Stimulated activated CD4-positive, alpha-beta T cell treated with anti-CD3 and anti-CD28 coated beads, Interleukin-12 subunit alpha, Interleukin-12 subunit beta, amount 100 ng/mL, for 24 hours (primary cell): ENCODE measurements at places on chromosomes 7 and 10.

- no peak for DNase-seq
Measured at GRCh38 chr7:116271963-116272886, 61.9 kb downstream of the TES start.

GRCh38 chr10:124032087-124032935 lies 61.1 kb downstream of the CHST15 start:
- DNase-seq = no peak

- DNase-seq = no peak
Measured at GRCh38 chr7:112573302-112574039, 92.7 kb downstream of the LSMEM1 start.

- no peak for DNase-seq
Measured at GRCh38 chr7:118418433-118418832, 193.9 kb downstream of the ANKRD7 start.

DNA sequence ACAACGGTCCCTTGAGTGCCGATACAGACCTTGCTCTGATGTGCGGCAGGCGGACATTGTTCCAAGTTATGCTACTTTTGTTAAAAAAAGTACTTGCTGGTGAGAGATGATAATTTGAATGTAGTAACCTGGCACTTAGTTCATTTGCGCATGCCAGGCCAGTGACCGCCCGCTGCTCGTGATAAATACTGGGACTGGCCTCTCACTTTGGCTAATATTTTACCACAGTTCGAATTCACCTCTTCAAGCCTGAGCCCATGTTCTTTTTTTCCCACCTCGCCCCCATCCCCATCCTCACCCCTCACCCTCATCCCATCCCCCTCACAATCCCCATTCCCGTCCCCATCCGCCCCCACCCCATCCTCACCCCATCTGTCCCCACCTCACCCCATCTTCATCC lies 126.4 kb downstream of the DNAJB6 start:
- DNase-seq = no peak

DNA sequence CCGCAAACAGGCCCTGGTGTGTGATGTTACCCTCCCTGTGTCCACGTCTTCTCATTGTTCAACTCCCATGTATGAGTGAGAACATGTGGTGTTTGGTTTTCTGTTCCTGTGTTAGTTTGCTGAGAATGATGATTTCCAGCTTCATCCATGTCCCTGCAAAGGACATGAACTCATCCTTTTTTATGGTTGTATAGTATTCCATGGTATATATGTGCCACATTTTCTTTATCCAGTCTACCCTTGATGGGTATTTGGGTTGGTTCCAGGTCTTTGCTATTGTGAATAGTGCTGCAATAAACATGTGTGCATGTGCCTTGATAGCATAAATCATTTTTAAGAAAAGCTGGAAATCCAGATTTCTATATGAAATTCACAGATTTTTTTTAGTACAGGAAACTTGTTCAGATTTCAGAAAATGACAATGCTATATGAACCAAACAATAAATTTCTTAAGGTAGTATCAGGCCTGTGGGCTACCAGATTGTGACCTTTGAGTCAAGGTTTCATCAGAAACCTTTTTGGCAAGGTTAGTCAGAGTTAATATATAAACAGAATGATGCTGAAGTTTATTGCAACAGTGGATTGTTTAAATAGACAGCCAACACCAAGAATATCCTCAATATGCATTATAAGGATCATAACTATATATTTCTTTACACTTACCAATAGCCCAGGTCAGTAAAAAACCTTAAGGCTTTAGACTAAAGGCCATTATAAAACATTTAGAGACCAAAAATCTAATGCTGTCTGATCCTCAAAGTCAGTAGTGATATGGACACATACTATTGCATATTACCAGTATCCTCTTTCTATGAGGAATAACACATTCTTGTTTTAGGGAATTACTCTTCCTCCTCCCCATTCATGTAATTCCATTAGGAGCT lies 68.7 kb upstream of the PAPSS2 start:
- no peak for DNase-seq

DNA sequence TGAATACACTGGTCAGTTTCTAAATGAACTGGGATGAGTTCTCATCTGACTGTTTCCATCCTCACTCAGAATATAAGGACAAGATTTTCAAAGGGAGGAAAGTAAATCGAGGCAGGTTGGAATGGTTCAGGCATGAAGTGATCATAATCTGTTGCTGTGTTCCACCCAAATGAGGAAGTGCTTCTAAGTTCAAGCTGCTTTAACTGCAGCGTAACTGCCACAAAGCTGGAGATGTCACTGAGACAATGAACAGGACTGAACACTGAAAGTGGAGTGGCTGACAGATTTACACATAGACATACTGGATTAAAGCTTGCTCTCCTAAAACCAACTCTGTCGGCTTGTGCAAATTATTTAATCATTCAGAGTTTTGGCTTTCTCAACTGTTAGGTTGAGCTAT lies 66.6 kb downstream of the GPR37 start:
- DNase-seq = no peak

DNA sequence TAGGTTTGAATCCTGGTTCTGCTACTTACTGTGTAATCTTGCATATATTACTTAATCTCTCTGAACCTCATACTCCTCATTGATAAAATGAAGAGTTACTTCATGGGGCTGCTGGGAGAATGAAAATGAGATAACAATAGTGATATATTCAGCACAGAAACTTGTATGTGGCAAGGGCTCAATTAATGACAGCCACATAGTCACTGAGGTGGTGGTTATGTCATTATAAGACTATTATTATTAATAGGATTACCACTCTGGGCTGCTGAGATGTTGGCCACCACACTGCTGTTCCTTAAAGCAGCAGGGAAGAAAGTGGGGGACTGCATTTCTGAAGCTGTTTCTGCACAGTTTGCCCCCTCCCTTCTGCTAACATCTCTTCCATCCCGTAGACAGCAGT lies 100.4 kb upstream of the PDLIM1 start:
- DNase-seq = no peak

DNA sequence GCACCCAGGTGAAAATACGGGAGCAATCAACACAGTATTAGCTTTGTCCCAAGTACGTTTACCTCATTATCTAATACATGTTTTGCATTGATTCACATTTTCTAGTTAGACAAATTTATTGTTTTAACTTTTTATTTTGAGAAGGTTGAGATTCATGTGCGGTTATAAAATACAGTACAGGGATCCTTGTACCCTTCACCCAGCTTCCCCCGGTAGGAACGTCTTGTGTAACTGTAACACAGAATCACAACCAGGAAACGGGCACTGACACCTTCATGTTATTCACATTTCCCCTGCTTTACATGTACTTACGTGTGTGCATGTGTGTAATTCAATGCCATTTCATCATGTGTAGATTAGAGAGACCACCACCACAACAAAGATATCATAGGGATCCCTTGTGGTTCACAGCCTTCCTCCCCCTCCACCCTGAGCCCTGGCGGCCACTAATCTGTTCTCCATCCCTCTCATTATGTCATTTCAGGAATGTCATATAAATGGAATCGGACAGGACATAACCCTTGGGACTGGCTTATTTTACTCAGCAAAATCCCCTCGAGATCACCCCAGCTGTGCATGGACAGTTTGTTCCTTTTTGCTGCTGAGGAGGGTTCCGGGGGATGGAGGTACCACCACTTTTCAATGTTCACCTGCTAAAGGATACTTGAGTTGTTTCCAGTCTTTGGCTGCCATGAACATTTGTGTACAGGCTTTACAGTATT lies 46.5 kb upstream of the C10orf71 start:
- no peak for DNase-seq

DNA sequence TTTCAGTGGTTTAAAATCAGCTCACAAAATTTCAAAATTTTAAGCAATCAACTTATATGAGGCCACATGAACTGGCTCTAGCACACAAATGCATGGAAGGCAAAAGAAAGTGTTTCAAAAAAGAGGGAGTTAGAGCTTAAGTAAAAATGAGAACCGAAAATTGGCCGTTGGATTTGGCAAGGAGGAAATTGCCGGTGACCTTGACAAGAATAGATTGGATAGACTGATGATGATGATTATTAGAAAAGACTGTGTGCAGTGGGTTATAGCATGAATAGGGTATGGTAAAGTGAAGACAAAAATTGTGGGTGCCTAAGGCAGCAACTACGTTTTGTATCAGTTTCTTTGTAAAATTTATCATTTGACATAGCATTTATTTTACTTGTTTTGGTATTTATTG lies 175.7 kb downstream of the SEMA3D start:
- no peak for DNase-seq

DNA sequence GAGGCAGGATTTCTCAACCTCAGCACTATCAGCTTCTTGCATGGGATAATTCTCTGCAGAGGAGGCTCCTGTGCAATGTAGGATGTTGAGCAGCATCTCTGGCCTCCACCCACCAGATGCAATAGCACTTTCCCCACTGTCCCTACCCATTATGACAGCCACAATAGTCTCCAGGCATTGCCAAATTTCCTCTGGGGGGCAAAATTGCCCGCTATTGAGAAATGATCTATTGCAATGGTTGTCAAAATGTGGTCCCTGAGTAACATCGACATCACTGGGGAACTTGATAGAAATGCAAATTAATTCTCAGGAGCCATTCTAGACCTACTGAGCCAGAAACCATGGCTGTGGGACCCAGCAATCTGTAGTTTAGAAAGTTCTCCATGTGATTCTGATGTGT lies 7.0 kb downstream of the KCNK18 start:
- DNase-seq = no peak

DNA sequence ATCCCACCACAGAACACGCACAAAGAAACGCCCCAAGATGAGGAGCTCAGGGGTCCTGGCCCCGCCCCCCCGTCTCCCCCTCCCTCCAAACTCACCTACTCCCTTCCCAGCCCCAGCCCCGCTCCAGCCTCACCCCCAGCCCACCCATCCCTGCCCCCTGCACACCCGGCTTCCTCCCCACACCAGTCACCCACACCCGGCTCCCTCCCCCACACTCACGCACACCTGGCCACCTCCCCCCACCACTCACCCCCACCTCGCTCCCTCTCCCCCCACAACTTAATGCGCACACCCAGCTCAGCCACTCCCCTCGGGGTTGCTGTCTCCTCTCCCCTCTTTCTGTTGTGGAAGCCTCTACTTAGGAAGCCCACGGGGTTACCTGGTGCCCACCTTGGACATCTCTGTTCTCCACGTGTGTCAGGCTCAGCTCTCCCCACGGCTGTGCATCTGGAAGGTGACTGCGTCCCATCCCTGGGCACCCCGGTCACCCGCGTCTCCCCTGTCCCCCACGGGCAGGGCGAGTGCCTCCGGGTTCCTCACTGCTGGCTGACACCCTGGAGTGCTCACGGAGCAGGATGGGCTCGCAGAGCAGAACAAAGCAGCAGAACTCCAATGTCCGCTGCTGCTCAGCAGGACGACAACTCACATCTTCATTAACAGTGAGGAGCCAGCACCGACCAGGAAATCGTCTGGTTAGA lies 166.8 kb downstream of the USP6NL start:
- no peak for DNase-seq

DNA sequence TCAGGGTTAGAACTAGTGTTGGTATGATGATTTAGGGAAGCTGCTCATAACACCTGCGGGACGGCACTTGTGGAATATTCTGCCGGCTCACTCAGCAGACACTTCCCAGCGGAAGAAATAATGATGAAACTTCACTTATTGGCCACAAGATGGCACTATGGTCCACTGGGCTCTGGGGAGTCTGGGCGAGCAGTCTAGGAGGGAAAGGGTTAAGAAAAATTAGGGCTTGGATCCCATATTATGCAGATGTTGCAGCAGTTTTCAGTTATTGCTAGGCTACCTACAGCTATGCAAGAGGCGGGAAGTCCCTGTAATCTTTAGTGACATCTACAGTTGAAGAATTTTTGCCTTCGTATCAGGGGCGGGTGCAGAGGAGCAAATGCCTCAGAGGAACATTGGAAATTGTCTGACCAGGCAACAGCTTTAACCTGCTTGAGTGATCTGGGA lies 238.7 kb upstream of the PRSS58 start:
- DNase-seq = no peak

GRCh38 chr7:7018290-7018689 lies 164.1 kb upstream of the C1GALT1 start:
- DNase-seq = no peak

DNA sequence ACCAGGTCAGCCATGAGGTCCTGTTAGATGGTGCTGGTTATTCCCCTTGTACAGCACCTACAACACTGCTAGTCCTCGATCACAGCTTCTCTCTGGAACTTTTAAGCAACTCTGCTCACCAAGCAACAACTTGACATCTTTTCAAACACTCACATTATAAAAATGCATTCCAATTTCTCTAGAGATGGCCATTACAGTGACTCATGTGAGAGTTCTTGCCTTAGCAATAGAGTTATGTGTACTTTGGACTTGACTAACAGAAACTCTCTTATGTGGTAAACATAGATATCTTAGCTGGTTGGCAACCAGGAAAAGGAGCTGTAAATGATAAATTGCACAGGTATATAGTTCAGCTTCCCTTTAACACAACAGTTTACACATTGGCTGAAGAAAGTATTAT lies 122.2 kb downstream of the PDE1C start:
- DNase-seq = no peak

- DNase-seq = no peak
Measured at GRCh38 chr10:117536866-117537435, 5.6 kb upstream of the EMX2 start.

DNA sequence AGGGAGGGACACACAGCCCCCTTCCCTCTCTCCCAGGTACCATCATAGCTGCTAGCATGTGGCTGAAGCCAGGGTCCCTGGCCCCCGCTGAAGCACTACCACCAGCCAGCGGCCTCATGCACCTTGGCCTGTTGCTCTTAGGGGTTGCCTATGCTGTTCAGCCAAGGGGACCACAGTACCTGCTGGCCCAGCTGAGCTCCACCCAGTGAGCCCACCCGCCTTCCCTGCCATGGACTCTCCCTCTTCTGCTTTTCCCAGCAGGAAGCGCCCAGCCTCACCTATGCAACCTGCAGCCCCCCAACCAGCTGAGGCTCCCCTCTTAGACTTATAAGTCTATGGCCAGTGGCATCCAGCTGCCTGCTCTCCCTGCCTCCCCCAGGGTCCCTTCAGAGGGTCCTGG lies 8.7 kb upstream of the MTPAP start:
- no peak for DNase-seq

GRCh38 chr10:103038570-103038969 lies 120.5 kb downstream of the CNNM2 start:
- no peak for DNase-seq

DNA sequence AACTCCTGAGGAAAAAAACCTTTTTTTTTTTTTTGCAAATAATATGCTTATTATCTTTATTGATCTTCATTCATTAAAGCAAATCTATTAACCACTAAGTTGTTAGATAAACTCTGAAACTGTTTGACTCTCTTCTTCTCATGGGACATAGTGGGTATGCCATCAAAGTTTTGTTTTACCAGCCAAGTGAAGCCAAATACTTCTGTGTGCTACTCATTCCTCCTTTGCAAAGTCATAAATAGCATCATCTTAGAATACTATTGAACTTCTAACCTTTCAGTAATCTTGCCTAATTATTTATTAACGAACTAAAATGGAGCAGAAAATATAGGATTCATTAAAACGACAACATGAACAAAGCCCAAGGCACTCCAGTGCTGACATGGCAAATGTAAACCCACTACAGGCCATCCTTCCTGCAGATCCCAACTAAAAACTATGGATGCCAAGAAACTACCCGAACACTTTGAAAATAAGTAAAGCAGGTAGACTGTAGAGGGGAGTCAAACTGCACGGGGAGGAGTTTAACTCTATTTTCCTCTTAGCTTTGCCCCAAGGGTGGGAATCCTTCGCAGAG lies 61.2 kb upstream of the ODAD2 start:
- no peak for DNase-seq

- DNase-seq = no peak
Measured at GRCh38 chr7:154879629-154880028, 123.3 kb downstream of the PAXIP1 start.

- DNase-seq = peak; percentile 39
Measured at GRCh38 chr10:135601-136464, 578 bp downstream of the ZMYND11 start.
